Lung microvascular endothelial cell (primary cell): ENCODE measurements at places on chromosomes 5 and 9.
A peak's percentile ranks its signal among the peaks of the same experiment; 100 is the strongest.

DNA sequence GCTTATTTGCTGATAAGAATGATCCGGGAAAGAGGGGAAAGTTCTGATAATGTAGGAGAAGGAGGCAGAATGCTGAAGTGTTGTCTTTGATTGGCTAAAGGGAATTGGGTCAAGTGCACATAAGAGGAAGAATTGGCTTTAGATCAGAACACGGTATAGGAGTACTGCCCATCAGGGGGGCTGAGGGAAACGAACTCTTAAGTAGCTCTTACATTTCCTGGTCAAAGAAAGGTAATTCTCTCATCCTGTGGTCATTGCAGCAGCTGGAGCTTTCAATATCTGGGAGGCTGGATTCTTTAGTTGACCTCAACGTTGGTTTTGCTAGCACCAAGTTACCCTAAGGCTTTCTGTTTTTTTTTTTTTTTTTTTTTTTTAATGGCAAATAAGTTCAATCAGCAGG, 178.7 kb upstream of the NR3C1 start:
- no peak for DNase-seq

DNA sequence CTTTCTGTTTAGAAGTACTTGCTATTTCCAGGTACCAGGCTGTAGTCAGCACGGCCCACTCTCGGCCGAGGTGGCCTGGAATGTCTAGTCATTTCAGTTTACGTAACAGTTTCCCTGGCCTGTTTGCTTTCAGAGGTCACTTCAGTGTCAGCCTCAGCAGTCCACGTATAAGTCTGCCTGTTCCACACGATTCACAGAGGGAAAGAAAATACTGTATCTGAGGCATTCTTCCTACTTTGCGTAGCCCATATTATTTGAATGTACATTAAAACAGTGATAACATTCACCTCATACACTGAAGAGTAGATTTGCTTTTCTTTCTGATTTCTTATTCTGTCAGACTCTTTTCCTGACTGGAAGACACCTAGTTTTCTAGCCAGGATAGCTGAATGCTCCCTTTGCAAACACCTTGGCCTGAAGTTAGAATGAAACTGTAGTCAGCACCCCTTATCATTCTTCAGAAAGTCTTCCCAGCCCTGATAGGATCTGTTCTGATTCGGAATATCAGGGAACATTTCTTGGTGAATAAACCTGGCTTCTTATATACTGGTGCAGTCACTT, 140.9 kb downstream of the AOPEP start:
- peak; percentile 94 for DNase-seq

DNA sequence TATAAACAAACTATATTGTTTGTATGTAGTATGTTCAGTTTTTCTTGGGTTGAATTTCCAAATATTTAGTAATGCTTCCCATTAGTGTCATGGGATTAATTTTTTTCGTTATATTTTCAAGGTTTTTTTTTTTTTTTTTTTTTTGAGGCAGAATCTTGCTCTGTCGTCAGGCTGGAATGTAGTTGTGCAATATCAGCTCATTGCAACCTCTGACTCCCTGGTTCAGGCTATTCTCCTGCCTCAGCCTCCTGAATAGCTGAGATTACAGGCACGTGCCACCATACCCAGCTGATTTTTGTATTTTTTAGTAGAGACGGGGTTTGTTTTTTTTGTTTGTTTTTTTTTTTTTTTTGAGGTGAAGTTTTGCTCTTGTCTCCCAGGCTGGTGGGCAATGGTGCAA, 10.6 kb downstream of the DDX46 start:
- DNase-seq, result no peak

GRCh38 chr5:74042559-74042958, 416.6 kb downstream of the ARHGEF28 start:
- DNase-seq, result no peak

GRCh38 chr5:39977066-39977655, 552.4 kb upstream of the DAB2 start:
- DNase-seq, result no peak

DNA sequence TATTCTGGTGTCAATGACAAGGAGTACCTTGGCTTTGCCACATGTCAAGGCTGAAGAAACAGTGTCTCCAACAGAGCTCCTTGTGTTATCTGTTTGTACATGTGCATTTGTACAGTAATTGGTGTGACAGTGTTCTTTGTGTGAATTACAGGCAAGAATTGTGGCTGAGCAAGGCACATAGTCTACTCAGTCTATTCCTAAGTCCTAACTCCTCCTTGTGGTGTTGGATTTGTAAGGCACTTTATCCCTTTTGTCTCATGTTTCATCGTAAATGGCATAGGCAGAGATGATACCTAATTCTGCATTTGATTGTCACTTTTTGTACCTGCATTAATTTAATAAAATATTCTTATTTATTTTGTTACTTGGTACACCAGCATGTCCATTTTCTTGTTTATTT, 19.8 kb downstream of the CD274 start:
- DNase-seq, result no peak

DNA sequence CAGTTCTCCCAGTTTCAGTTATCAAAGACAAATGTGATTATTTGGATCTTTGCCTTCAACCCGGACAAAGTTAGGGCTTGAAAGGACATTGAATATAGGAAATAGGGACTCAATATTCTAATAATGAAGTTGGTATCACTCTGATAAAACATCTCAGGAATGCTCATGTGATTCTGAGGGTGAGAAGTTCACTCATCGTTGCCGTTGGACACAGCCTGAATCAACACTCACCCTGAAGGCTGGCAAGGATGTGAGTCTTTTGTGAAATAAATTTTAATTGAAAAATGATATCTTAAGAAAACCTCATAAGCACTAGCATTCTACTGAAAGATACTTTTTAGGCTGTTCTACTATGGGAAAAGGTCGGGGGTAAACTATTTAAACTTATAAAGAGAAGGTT, 44.8 kb upstream of the C9orf72 start:
- no peak for DNase-seq

GRCh38 chr5:175115831-175116230, 328.2 kb downstream of the DRD1 start:
- no peak for DNase-seq
